Activated naive CD8-positive, alpha-beta T cell treated with anti-CD3 and anti-CD28 coated beads, Interleukin-2, amount 50 U/mL, for 16 hours (primary cell): ENCODE measurements at places on chromosomes 7 and 10.

GRCh38 chr7:130397758-130398073 lies 17.4 kb downstream of the CPA1 start:
- DNase-seq: no peak

DNA sequence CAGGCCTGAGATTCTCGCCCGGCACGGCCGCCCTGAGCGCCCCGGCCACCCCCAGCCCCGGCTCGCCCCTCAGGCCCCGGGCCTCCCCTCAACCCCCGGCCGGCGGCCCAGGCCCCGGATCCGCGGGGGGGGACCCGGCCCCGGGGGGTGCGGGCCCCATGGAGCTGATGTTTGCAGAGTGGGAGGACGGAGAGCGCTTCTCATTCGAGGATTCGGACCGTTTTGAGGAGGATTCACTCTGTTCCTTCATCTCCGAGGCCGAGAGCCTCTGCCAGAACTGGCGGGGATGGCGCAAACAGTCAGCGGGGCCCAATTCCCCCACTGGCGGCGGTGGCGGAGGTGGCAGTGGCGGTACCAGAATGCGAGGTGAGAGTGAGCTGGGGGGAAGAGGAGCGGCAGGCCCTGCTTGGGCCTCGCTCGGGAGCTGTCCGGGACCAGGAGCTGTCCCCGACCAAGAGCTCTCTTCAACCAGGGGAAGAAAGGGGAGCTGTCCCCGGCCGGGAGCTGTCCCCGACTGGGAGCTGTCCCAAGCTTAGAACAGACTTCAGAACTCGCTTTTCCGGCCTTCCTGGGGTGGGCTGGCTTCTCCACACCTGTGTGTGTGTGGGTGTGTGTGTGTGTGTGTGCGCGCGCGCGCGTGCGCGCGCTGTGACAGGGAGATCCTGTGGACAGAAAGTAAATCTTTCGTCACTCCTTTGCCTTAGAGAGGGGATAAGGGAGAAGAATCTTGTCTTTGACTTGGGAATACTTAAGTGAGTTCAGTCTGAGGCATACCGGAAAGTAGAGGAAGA lies 510 bp downstream of the ZSWIM8 start:
- DNase-seq: no peak

DNA sequence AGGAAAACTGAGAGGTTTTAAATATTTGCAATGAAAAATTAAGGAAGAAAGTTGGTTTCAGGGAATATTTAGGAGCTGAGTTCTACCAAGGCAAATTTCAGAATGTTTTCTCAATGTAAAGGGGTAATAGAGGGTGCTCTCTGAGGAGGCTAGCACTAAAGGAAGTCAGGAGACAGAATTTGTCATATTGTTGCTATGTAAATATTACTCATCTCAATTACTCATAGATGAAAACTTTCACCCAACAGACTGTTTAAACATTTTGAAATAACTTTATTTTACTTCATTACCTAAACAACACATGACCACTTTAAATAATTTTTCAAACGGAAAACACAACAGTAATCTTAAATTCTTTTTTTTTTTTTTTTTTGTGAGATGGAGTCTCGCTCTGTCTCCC lies 274.8 kb upstream of the NRG3 start:
- no peak for DNase-seq

DNA sequence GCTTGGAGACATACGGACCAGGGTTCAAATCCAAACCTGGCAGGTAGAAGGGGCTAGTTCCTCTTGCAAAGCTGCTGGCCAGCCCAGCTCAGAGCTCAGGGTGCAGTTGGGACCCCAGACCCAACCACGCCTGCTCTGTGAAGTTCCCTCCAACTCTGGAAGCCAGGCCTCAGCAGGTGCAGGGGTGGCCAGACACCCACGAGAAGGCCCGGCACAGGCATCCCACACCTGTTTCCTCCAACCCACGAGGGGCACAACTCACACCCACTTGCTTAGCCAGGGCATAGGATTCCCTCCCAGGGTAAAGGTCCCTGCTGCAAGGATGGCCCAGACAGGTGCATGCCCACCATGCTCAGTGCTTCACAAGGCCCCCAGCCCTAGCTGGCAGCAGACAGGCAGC lies 262.4 kb downstream of the GRID1 start:
- no peak for DNase-seq

GRCh38 chr10:132306864-132307751 lies 642 bp downstream of the STK32C start:
- DNase-seq: no peak

GRCh38 chr10:36779238-36779846 lies 346.1 kb upstream of the ANKRD30A start:
- DNase-seq: no peak

DNA sequence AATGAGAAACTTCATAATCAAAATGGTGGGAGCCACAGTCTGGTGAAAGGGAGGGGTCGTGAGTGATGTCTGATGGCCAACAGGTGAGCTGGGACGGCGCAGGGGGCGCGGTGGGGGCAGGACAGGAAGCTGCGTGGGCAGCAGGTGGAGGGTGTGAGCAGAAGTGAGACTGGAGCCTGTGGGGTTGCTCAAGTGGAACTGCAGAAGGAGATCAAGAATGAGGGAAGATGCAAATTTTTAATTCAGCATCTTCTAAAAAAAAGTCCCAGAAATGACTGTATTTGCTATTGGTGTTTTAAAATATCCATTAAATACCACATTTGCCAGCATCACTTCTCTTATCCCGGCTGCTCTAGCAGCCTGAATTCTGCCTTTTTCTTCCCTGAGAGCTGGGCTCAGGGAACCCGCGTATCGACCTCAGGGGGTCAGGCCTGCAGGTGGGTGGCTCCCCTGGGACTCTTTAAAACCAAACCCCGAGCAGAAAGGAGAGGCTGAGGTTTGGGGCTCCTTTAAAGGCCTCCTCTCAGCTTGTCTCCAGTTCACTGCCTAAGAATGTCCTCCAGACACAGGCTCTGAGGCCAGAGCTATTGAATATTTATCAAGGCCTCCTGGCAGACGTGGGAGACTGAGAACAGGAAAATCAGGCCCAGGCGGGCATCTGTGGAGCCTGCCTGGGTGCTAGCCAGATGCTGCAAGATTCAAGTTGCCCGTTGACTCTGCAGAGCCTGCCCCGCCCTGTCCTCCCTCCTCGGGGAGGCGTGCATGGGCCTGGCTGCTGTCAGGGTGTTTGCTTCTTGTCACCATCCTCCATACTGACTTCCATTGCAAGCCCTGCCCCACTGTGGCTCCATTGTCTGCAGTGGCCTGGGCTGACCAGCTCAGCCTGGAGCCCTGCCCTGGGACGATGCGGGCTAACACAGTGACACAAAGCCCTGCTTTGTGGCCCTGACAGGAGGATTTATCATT lies 53.9 kb downstream of the SYPL1 start:
- DNase-seq: no peak

DNA sequence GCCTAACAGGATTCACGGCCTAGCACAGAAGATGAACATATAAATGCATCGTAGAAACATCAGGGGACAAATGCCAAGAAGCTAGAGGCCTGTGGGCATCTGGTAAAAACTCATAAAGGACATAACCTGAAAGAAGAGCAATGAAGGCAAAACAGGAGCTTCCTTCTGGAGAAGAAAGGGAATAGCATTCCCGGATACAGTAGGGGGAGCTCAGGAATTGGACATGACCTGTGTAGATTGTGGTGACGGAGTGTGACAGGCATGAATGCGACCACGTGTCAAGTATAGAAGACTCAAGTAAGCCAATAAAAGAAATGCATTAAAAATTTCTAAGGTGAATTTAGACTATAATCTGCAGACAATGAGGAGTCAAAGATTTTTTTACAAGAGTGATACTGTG lies 270.1 kb downstream of the AGMO start:
- DNase-seq: no peak
